NCI-H1694 (cell line): ENCODE measurements at places on chromosomes 3 and 15.

GRCh38 chr3:114642951-114643741 is 349.3 kb downstream of the TIGIT start:
- no peak for DNase-seq

DNA sequence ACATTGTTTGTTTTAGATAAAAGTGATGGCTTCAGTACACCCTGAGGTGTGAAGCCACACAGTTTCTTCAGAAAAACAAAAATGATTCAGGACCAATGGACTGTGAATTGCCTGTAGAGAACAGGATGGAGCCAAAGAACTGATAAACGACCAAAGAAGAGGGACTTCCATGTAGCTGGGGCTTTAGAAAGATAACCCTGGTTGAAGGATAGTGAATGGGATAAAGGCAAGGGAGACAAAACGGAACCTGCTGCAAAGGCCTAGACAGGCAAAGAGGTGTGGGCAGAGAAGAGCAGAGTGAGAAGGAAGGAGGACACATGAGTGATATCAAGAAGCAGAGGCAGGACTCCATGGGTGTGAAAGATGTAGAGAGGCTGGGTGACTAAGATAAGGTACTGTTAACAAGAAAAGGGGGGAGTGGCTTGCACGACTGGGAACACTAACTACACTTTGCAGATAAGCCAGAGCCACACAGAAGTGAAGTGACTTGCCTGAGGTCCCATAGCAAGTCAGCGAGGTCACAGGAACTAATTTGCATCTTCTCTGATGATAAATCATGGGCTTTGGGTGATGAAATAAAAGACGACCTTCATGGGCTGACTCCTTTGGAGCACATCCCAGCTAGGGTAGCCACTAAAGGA is 44.3 kb downstream of the RAB6B start:
- DNase-seq: no peak

DNA sequence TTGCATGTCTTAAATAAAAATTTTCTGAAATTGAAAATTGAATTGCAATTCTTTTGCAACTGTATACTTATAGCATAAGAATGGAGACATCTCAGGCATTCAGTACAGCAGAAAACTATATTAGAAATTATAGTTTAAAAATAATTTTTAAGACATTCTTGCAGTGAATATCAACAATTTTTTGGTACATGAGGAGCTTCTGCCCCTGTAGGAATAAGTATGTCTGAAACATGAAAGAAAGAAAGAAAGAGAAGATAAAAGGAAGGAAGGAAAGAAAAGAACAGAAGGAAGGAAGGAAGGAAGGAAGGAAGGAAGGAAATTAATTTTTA is 165.0 kb downstream of the GMNC start:
- no peak for DNase-seq

GRCh38 chr3:159910991-159911663 is 77.5 kb upstream of the IL12A start:
- DNase-seq: no peak

GRCh38 chr3:33482111-33482521 is 41.9 kb upstream of the UBP1 start:
- no peak for DNase-seq

DNA sequence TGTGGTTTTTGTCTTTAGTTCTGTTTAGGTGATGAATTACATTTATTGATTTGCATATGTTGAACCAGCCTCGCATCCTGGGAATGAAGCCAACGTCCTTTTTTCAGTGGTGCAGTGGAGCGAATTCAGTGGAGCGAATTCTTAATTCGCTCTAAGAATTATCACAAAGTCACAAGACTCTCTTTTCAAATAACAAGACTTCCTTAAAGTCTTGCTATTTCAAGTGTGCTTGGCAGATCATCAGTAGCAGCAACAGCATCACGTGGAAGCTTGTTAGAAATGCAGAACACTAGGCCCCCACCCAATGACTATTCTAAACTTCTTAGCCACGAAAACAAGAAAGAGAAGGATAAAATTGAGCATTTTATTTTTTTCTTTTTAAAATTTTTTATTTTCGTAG is 58.1 kb upstream of the CD200R1L start:
- DNase-seq: no peak

- DNase-seq: no peak
Measured at GRCh38 chr3:152026033-152026556, 152.7 kb downstream of the SUCNR1 start.

DNA sequence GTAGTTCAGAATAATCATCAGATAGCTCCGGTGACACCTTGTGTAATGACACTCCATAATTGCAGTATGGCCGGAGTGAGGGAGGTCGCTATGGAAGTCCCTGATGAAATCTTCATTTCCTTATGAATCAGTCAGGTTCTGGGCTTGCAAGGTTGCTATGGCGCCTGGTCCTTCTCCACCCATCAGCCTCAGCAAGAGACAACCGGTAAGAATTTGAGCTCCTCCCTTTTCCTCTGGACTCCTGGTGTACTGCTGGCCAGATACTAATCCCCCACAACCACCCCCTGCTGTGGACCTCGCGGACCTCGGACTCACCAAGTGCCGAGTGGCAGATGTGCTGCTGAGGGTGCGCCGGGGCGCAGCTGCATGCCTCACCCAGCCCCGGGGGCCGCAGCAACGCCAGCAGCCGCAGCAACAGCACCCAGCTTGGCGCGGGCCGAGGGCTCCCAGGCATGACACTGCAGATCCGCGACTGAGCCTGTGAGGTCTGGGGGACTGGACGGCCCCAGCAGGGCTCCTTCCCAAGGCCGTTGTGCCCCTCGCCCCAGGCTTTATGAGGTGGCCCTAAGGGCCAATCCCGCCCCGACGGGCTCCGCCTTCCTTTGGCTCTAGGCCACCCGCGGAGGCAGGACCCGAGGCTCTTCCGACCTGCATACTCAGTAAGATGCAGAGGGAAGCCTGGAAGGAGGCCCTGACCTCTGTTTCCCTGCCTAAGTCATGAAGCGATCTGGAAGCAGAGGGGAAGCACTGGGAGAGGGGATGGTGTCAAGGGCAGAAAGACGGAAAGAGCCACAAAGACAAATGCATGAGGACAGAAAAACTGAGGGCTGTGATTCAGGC is at the start of gene TIMP4:
Gene TIMP4 (minus strand): TSS at position 526 of the 840 bp plus-strand sequence. CDS start 72 bp downstream, at position 454.
- DNase-seq: no peak

DNA sequence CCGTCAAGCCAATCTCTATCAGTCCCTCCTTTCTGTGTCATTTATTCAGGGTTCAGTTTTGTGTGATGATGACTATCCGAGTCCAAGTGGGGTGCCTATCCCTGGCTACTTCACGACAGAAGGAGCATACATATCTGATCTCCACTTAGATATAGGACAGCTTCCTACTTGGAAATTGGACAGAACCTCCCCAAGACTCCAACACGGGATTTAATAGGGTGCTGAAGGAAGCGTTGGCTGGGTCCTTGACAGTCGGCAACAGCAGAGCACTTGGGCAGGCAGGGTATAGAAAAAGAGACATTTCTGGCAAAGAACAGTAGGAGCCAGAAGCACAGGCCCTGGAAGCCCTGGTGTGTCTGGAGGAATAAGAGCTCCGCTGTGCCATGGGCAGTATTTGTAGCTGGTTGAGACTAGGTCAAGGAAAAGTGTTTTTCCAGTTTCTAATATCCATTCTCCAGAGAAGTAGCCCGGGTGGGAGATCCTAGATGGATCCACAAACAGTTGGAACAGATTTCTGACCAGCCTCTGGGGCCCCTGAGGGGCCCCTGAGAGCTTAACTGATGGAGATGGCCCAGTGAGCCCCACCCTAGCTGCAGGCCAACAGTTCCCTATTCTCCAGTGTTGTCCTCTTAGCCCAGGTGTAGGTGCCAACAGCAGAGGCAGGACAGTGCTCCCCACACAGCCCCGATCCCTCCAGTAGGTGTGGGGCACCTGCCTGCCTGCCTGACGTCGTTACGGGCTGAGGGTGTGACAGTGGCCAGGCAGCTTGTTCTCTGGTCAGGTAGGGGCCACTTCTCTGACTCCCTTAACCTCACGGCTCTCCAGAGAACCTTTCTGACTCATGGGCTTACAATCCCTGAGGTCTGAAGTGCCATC is 130.8 kb downstream of the CHCHD6 start:
- no peak for DNase-seq

DNA sequence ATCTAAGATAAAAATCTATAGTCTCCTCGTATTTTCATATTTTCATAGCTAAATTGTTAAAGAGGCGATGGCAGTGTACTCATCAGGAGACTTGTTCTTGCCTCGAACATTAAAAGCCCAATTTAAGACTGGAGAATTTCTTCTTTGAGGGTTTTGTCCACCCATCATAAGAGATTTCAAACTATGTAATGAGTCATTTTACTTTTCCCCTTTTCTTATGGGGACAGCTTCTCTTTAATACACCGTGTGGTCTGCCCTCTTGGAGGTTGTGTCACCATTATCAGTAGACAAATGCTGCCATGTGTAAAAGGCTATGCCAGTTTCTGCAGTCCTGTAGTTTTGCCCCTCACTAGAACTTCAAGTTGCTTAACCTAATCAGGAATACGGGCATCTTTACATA is 16.9 kb downstream of the TGFBR2 start:
- DNase-seq: no peak

- no peak for DNase-seq
Measured at GRCh38 chr15:100809151-100809550, 70.5 kb upstream of the ALDH1A3 start.

GRCh38 chr15:70299931-70300869 is 202.5 kb upstream of the TLE3 start:
- DNase-seq: no peak

- no peak for DNase-seq
Measured at GRCh38 chr15:57091636-57092035, 173.2 kb downstream of the TCF12 start.

GRCh38 chr15:31977812-31978661 is 52.3 kb upstream of the CHRNA7 start:
- DNase-seq: peak; percentile 4

DNA sequence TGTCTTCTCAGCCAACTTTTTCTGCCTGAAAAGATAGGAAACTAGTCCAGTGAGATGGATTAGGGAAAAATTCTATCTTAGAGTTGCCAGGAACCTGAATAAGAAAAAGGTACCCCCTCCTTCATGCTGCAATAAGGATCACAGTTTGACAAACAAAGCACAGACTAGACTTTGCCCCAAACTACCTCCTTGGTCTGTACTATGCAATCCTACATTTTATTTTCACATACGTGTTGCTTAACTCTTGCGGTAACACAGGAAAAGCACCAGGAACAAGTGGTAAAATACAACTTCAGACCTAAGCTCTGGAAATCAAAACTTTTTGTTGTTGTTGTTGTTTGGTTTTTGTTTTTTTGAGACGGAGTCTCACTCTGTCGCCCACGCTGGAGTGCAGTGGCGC is 11.3 kb upstream of the IL12A start:
- DNase-seq: no peak

GRCh38 chr3:189593581-189593980 is 37.6 kb upstream of the TP63 start:
- DNase-seq: no peak

DNA sequence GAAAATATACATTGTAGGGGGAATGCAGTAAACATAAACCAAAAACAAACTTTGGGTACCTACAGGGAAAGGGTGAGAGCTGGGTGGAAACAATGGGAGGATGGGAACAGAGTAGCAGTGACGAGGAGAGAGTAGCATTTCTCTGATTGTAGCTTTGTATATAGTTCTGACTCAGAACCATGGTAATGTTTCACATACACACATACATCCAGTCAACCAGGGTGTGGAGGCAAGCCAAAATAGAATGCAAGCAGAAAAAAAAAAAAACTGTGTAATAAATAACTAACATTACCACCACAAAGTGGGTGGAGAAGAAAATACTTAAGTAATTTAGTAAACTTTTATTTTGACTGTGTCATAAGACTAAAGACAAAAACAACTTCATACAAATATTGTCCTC is 27.2 kb downstream of the BCL2A1 start:
- DNase-seq: no peak

DNA sequence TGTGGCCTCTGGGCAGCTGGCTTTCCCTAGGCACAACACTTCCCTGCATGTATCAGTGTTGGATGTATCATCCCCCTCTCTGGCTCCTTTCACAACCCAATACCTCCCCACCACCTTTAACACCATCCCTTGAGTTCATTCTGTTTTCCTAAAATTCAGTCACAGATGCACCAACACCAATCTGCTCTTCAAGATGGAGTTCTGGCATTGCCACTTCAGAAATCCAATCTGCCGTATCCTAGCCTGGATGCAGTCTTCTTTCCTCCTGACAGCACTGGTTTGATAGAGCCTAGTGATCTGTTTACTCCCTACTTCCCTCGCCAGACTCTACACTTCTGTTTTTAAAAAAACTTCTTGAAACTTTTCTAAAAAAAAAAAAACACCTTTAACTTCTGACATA is 21.7 kb downstream of the PXYLP1 start:
- no peak for DNase-seq
